ENCODE measurements at places on chromosomes 13 and 19.

DNA sequence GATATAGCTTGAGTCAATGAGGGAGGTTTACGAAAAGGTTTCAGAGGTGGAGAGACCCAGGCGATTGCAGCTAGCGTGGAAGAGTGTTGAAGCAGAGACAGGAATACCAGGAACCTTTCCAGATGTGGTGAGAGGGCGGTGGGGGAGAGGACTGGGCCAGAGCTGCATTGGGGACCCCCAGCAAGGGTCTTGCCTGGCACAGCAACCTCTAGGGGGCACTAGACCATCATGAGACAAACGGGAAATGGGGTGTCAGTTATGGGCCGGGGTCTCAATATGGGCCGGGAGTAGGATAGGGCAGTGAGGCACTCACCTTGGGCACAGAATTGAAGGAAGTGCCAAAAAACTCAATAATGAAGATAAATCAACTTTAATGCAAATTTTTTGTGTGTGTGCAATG, 2.1 kb upstream of the LRP3 start:
- no peak for DNase-seq

DNA sequence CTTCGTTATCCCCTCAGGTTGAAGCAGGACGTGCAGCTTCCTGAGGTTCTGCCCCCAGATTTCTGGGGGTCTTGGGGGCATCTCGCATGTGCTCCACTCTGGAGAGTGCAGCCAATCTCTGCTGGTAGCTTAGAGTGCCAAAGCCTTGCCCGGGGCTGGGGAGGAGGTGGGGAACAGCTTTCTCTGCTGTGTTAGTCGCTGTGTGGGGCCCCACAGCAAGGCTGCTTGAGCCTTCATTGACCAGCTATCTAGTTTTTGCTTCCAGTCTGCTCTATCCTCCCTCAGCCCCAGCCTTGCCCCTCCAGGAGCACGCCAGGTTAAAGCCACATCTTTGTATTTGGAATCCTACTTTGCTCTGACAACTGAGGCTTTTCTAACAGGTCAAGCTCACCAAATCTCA, 32.0 kb upstream of the MEDAG start:
- DNase-seq, result no peak

- DNase-seq, result no peak
These were observed 90.1 kb downstream of the PCDH9 start for GRCh38 chr13:67140006-67140405.

- DNase-seq, result no peak
These were observed 29.1 kb upstream of the TPTE2 start for GRCh38 chr13:19590423-19590822.

- DNase-seq, result no peak
These were observed 257.9 kb downstream of the KLF12 start for GRCh38 chr13:73876323-73876722.
